ENCODE measurements at places on chromosomes 2 and 18.

GRCh38 chr2:107001062-107001461 lies 115.1 kb upstream of the ST6GAL2 start:
- DNase-seq, result no peak

DNA sequence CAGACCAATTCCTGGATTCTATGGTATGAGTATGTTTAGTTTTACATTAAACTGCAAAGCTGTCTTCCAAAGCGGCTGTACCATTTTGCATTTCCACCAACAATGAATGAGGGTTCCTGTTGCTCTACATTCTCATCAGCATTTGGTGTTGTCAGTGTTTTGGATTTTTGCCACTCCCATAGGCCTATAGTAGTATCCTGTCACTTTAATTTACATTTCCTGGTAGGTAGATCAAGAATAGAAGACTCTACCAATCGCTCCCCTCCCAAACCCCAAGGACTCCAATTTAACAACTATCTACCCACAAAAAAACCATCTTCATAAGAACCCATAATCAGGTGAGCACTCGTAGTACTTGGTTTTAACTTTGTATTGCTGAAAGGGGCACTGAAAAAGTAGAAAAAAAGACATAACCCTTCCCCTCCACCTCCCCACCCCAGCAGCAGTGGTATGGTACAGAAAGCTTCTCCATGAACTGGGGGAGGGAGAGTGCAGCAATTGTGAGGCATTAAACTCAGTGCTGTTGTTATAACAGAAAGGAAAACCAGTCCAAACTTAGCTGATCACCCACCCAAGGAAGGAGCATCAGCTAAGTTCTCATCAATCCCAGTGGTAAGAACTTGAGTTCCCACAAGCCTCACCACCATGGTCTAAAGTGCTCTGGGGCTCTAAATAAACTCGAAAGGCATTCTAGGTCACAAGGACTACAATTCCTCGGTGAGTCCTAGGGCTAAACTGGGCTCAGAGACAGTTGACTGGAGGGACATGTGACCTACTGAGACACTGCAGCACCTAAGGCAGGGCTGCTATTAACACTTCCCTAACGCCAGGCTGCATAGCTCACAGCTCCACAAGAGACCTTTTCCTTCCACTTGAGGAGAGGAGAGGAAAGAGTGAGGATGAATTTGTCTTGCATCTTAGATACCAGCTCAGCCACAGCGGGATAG lies 35.5 kb upstream of the CYTIP start:
- DNase-seq, result no peak

- no peak for DNase-seq
Observed at GRCh38 chr2:18299423-18300212, 260.8 kb downstream of the RDH14 start.

DNA sequence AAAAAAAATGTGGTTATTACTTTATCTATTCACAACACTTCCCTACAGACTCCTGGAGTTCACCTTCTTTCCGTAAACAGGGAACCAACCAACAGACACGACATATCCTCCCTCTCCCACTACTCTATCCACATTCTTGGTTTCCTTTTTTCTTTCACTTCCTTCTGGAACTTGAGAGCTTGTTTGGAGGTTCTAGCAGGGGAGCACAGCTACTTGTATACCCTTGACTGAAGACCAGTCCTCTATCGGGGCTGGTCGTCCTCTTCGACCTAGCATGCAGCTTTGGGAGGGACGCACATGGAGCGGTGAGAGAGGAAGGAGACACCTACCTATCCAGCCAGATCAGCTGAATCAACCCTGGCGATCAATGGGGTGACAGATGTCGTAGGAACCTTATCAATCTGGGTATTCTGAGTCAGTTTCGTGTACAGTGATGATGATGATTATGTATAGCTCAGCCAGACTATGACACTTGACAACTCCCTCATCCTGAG lies 43.5 kb upstream of the MSH2 start:
- DNase-seq, result no peak

- no peak for DNase-seq
Observed at GRCh38 chr2:205984381-205984780, 101.6 kb downstream of the INO80D start.

- DNase-seq, result no peak
Observed at GRCh38 chr2:235768606-235769005, 274.8 kb downstream of the AGAP1 start.

- DNase-seq, result no peak
Observed at GRCh38 chr2:204583773-204584172, 38.5 kb downstream of the PARD3B start.

- no peak for DNase-seq
Observed at GRCh38 chr2:10428924-10429323, 19.2 kb downstream of the ODC1 start.

DNA sequence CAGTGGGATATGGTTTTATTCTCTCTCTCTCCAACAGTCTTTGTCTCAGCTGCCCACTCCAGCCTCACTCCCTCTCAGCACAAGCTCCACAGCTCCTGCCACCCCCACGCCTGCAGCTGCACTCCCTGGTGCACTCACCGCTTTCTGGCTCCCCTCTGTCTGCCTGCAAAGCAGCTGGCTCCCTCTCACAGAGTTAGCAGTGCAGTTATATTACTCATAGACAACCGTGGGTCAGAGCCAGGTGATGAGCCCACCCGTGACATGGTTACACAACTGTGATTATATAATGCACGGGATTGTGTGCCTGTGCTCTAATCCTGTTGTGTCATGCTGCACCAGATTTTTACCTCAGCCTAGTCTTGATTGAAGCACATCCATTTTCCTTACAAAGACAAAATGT lies 276.9 kb upstream of the CHAC2 start:
- DNase-seq, result no peak

GRCh38 chr2:227774895-227775842 lies 29.5 kb downstream of the SCYGR8 start:
- no peak for DNase-seq

DNA sequence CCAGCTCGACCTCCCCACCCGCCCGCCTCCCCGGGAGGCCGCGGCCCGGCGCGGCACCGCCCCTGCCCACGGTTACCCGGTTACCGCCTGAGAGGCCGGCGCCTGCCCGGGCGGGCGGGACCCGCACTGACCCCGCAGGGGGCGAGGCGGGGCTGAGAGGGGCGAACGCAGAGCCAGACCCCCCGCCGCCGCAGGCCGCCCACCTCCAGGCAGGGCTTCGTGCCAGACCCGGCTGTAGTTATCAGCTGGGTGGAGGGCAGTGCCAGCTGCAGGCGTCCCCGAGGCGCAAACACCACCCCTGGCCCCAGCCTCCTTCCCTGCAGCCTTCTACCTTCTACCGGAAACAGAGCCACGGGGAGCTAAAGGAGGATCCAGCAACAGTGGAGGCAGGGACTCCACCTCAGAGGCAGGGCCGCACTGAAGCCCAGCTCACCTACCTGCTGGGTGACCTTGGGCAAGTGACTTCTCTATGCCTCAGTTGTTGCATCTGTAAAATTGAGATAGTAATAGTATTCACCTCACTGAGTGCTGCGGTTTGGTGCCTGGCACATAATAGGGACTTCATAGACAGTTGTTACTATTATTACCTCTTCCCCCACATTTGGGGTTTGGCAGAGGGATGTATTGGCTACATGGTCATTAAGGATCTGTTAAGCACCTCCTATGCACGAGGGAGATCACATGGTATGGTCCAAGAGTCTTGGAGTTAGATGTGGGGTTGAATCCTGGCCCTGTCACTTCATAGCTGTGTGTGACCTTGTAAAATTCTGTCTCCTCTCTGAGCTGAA lies 231.6 kb upstream of the SMAD2 start:
- no peak for DNase-seq

GRCh38 chr2:171894612-171894947 lies 536 bp upstream of the SLC25A12 start:
- no peak for DNase-seq

DNA sequence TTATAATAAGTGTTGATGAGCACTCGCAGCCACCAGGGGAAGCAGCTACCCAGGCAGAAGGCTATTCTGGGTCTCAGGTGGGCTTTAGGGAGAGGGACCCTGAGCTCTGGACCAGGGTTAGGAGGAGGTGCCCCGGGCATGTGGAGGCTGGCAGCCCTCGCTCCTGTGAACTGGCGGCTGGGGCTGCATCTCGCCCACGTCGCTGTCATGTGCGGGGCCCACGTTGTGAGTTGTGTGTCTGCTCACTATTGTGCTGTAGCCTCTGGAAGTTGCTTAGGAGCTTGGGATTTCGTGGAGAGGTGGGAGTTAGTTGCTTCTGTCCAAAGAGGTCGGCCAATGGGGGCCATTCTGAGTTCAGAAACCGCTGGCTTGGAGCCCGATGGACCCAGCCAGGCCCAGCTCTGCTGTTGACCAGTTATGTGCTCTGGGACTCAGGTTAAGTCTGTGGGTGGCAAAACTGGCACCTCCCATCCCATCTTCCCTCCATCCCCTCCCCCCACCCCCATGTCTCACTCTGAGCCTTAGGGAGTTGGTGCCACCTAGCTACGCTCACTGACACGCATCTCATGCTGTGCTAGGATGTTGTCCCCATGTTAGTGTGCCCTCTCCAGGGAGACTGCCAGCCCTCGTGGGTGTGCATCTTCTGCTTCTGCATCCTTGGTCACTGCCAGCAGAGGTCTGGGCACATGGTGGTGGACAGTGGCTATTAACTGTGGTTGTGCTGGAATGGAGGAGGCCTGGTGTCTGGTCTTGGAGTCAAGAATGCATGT lies 18.5 kb downstream of the RRM2 start:
- no peak for DNase-seq

GRCh38 chr2:118709786-118710185 lies 137.7 kb downstream of the EN1 start:
- no peak for DNase-seq

DNA sequence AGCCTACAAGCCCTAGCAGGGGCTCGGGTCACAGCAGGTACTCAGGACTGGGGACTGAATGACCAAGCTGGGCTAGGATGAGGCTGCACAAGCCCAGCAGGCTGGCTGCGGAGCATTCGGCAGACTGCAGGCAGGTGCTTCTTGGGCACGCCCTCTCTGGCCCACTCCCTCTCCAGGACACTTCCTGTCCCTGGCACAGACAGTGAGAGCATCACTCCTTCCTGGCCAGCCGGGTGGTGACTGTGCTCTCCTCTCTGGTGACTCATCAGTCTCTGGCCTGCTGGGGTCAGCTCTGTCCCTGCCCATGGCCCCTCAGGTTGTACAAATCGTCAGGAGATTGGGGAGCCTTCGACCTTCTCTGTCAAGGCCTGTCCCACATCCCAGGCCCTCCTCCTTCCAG lies 22.5 kb downstream of the C1QL2 start:
- DNase-seq, result no peak

- no peak for DNase-seq
Observed at GRCh38 chr2:205212357-205212756, 469.9 kb upstream of the NRP2 start.

DNA sequence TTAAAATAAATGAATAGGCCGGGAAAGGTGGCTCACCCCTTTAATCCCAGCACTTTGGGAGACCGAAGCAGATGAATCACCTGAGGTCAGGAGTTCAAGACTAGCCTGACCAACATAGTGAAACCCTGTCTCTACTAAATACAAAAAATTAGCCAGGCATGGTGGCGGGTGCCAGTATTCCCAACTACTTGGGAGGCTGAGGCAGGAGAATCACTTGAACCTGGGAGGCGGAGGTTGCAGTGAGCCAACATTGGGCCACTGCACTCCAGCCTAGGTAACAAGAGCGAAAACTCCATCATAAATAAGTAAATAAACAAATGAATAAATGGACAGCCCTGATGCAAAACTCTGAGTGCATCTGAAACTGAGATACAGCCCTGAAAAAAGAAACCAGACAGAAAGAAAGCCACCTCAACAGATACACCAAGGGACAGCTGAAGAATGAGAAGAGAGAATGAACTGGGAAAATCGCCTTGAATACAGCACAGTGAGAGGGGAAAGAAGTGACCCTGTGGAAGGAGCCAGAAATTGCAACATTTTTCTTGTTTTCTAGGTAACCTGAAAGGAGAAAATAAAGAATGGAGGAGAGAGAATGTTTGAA lies 64.4 kb downstream of the TRABD2A start:
- DNase-seq, result no peak

GRCh38 chr2:34371711-34372110 lies 772.6 kb upstream of the FAM98A start:
- DNase-seq, result no peak

- no peak for DNase-seq
Observed at GRCh38 chr2:240247868-240248720, 107.6 kb upstream of the OTOS start.

DNA sequence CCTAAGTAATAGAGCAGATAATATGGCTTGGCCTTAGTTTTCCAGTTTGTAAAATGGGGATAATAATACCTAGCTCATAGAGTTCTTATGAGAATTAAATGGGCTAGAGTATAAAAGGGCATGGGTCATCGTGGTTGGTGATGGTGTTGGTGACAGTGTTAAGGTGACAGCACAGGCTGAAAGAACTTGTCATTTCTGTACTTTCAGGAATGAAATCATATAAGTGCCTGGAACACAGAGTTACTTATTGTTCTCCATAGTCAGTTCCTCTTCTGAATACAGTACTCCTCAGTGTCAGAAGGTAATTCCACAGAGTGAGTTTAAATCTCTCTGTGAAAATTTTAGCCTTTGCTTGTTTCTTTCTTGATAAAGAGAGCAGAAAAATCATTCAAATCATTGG lies 42.4 kb downstream of the KIF5C start:
- no peak for DNase-seq

GRCh38 chr2:119225926-119226325 lies 2.3 kb downstream of the STEAP3 start:
- no peak for DNase-seq

GRCh38 chr2:52391621-52392020 lies 1359.7 kb upstream of the NRXN1 start:
- no peak for DNase-seq

DNA sequence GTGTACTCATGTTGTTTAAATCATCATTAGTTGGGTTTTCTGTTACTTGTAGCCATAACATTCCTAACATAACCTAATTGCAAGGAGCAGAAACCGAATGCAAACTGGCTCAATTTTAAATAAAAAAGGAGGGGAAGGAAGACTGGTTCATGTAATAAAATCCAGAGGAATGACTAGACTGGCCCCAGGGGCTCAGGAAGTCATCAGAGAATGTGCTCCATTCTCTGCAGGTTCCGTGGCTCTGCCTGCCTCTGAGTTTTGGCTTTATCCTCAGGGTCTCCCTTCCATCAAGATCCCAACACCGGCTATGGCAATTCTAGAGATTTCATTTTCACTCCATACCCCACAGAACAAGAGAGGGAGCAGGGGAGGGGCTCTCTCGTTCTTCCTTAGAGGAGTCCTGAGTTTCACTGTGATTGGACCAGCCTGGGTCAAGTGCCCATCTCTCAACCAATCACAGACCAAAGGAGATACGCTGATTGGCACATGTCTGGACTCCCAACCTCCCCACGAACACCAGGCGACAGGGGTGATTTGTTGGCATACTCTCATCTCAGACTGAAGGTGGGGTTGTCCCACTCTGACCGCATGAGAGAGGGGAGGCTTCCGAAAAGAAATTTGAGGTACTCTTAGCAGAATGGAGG lies 64.8 kb downstream of the NPPC start:
- no peak for DNase-seq

GRCh38 chr2:159891917-159892730 lies 94.1 kb upstream of the CD302 start:
- DNase-seq, result no peak

- no peak for DNase-seq
Observed at GRCh38 chr18:77079954-77080682, 52.5 kb downstream of the MBP start.

Data from stimulated activated CD8-positive, alpha-beta memory T cell treated with anti-CD3 and anti-CD28 coated beads, Interleukin-7, amount 100 ng/mL, for 1 hour (primary cell).